ENCODE measurements at places on chromosomes 3 and 15.

DNA sequence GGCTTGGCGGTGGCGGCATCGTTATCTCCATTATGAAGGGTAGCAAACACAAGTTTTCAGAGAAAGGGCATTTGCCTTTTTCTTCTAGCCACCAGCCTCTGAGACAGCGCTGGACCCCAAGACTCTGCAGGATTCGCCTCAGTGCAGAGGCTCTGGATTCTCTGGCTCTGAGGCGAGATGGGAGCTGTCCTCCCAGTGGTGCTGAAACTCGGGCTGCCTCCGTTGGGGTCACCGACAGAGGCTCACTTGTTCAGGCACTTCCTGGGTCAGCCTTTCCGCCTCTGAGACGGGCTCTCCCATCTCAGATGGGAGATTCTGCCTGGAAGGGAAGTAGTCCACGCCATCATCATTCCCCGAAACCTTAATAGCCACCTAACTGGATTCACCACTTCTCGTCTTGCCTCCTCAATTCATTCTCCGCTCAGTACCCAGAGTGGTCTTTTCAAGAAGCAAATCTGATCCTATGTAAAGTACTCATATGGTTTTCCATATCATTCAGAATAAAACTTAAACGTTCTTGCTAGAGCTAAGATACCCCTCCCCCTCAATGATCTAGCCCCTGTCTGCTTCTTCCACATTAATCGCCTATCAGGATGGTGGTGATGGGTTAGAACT lies 76.9 kb downstream of the RHCG start:
- no peak for DNase-seq

GRCh38 chr15:84734794-84735479 lies 13.5 kb upstream of the ZNF592 start:
- peak; percentile 70 for DNase-seq

- no peak for DNase-seq
These were observed 76.3 kb downstream of the MYLK start for GRCh38 chr3:123807820-123808219.

- no peak for DNase-seq
These were observed 20.6 kb upstream of the XRN1 start for GRCh38 chr3:142468456-142468855.

GRCh38 chr15:59298225-59298853 lies 74.3 kb downstream of the MYO1E start:
- DNase-seq, result no peak

DNA sequence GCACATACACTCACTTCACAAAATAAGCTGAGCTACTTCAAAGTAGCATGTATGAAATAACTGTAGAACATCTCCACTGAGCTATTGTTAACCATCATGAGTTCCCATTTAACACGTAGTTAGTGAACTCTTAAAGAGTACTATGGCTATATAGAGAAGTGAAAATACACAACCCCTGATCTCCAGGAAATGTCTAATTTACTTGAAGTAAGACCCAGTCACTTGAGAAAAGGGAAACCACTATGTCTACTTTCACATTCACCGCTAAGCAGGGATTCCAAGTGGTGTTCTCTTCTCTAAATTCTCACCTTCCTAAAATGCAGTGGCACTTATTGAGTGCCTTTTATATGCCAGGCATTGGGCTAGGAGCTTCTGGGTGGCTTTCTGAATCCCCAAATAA lies 35.0 kb upstream of the COLQ start:
- peak; percentile 22 for DNase-seq

- DNase-seq, result no peak
These were observed 119.5 kb upstream of the MDFIC2 start for GRCh38 chr3:70431911-70432310.

DNA sequence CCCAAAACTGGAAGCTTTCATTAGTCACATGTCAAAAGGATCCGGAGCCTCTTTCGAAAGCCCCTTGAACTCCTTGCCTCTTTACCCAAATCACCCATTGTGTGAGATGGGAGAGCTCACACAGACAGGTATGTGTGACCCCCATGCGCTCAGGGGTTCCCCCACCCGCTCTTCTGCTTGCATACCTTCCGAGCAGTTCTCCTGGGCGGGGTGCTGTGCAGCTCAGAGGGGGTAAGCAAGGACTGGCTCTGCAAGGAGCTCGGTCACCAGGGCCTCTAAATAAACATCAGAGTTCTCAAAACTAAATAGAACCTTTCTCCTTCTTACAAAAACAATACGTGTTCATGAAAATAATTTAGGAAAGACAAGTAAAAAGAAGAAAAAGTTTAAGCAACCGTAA lies 55.7 kb downstream of the PXYLP1 start:
- DNase-seq, result no peak

DNA sequence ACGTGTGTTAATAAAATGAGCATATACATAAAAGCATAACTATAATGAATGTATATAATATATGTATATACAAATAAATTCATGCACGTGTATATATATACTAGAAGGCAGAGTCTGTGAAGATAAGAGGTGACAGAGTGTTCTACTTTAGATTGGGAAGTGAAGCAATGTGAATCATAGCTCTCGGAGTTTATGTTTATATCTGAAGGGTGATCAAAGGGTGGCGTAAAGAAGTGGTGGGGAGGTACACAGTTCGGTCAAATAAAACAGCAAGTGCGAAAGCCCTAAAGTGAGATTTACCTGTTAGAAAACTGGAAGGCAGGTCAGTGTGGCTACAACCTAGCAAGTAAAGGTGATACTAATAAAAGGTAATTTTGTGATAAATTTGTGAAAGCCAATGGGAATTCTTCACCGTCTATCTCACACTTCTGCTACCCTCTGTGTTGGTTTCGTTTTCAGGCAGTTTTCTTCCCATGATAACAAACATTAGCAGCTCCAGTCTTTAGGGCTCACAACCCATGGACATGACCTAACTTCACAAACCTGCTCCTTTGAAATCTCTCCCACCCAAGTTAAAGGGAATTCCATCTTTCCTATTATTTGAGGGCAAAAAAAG lies 46.7 kb upstream of the BCHE start:
- DNase-seq, result no peak

GRCh38 chr3:195828762-195829161 lies 17.0 kb upstream of the MUC4 start:
- no peak for DNase-seq

- no peak for DNase-seq
These were observed 293.0 kb upstream of the TRIM42 start for GRCh38 chr3:140384876-140385275.

- no peak for DNase-seq
These were observed 73.4 kb downstream of the BLM start for GRCh38 chr15:90790561-90790960.

- DNase-seq, result no peak
These were observed 9.1 kb upstream of the FOXB1 start for GRCh38 chr15:59994888-59995557.

DNA sequence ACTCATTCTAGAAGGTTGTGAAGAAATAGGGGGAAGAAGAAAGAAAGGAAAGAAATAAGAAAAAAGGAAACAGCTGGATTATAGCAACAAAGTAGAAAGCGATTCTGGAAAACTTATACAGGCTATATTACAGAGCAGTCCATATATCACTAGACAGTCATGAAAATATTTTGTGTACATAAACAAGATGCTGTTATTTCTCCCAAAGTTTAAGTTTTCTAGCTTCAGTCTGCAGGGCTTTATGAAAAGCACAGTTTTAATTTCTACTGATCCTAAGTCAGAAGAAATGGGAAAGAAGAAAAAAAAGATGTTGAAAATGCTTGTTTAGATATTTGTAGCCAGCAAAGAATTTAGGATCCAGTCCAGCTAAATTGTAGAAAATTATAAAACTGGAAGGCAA lies 321.4 kb upstream of the NDN start:
- no peak for DNase-seq

DNA sequence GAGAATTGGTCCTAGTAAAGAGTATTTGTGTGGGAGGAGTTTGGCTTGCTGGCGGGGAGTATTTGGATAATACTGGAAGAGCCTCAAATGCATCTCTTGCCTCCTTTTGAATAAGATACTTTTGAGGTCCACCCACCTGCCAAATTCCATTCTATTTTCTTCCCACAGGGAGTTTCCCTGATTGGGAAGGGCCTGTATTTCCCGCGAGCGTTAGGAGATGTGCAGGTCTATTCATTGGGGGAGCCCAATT lies 406 bp upstream of the RASA2 start:
- no peak for DNase-seq

GRCh38 chr3:37590328-37591079 lies 271.2 kb upstream of the CTDSPL start:
- no peak for DNase-seq

DNA sequence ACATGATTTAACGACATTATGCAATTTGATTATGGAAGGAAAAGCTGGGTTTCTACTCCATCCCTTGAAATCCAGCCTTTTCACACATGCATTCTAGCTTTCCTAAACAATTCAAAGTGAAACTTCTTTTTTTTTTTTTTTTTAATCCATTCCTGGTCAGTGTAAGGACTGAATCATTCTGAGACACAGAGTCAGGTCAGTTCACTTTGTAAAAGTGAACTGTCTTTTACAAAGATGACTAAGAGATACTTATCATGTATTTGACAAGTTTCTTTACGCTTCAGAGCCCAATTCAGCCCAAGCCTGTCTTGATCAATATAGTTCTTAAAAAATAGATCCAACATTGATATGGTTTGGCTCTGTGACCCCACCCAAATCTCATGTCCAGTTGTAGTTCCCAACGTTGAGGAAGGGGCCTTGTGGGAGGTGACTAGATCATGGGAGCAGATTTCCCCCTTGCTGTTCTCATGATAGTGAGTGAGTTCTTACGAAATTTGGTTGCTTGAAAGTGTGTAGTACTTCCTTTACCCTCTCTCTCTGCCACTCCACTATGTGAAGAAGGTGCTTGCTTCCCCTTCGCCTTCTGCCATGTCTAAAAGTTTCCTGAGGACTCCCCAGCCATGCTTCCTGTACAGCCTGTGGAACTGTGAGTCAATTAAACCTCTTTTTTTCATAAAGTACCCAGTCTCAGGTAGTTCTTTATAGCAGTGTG lies 345.6 kb upstream of the THBS1 start:
- DNase-seq, result no peak

- DNase-seq, result no peak
These were observed 273.6 kb downstream of the SHOX2 start for GRCh38 chr3:157832588-157832987.

GRCh38 chr3:191398607-191399006 lies 62.4 kb upstream of the PYDC2 start:
- DNase-seq, result no peak

DNA sequence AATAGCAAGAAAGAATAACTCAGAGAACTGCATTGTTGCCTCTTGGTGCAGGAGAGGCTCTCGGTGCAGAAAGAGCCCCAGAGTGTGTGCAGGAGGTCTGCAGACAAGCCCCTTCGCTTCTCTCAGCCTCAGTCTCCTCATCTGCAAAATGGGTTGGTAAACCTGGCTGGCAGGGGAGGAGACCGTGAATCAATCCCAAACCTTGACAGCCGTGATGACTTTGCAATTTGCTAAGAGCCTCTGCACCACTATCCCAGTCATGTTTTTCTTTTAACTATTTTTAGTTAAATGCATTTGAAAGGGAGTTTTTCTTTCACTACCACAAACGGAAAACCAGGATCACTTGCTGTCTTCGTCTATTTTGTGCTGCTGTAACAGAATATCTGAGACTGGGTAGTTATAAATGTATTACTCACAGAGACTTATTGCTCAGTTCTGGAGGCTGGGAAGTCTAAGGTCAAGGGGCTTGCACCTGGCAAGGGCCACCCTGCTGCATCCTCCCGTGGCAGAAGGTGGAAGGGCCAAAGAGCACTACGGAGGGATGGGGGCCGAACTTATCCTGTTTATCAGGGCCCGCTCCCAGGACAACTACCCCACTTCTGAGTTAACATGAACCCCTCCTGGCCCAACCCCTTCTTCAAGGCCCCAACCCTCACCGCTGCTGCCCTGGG lies 14.2 kb upstream of the IQSEC1 start:
- no peak for DNase-seq

DNA sequence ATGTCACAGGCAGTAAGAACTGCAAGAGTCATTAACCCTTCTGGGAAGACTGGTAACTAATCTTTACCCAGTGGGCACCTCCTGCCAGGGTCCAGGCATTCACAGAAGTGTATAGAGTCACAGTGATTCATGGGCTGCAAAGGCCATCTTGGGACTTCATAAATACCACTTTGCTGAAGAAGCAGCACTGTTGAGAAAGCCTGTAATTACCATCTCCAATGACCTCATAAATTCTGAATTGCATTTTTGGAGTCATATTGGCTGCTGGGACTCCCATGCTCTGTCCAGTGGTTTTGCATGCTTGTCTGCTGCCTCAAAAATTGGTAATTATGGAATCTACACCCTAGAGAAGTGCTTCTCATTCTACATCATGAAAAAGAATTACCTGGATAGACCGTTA lies 837.2 kb downstream of the NTRK3 start:
- DNase-seq, result no peak

DNA sequence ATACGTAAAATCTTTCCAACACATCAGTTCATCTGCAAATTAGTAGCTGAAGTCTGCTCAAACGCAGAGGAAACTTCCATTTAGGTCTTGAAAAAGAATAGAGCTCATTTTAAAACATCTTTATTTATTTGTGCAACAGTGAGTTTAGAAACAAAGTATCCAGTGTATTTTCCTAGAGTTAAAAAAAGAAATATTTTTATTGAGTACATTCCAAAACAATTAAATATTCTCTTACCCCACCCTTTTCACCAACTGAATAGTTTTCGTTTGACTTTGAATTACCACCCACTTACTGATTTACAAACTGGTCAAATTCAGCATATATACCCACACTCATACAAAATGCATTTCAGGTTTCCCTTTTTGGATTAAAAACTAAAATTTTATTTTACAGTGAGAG lies 104.7 kb downstream of the ZBTB20 start:
- DNase-seq, result no peak
